ENCODE measurements at places on chromosomes 4 and X.
A peak's percentile ranks its signal among the peaks of the same experiment; 100 is the strongest.

GRCh38 chr4:825971-826330, at the start of gene CPLX1:
Gene CPLX1 (minus strand): TSS chr4:826129. CDS start chr4:824522, 1,607 bp downstream.
- DNase-seq, result peak; percentile 67

GRCh38 chrX:31165241-31166035, 93.6 kb upstream of the FTHL17 start:
- peak; percentile 1 for DNase-seq

DNA sequence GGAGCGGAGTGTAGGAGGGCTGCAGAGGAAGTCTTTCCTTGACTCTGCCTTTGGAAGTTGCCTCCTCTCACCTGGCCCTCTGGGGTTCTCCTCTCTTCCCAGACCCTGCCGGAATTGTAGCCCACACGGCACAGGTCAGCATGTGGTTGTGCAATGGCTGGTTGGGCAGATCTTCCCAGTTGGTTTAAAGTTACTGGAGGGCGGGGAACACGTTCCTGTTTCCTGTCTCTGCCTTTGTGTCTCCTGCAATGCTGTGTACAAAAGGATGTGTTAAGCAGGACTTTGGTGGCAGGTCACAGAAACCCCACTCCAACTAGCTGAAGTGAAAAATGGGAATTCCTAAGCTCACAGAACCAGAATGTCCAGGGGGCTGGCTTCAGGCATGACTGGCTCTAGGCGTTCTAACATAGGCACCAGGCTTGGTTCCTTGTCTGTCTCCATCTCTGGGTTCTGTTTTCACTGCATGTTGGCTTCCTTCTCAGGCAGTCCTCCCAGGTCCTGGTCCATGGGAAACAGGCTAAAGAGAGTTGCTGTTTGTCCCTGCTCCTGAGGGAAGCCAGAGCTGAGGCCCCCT, 19.9 kb downstream of the SORCS2 start:
- DNase-seq, result no peak

- peak; percentile 47 for DNase-seq
Observed at GRCh38 chrX:71081330-71082123, 13.4 kb upstream of the SNX12 start.

DNA sequence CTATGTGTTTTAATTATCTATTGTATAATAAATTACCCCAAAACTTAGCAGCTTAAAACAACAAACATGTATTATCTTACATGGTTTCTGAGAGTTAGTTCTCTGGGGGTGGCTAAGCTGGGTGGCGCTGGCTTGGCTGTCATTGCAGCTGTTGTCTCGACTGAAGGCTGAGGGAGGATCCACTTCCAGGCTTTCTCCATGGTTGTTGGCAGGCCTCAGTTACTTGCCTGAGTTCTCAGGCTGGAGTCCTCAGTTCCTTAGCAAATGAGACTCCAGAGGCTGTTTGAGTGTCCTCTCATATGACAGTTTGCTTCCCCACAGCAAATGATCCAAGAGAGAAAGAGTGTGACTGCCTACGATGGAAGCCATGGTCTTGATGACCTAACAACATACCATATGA, 23.5 kb upstream of the GALNT7 start:
- DNase-seq, result no peak

DNA sequence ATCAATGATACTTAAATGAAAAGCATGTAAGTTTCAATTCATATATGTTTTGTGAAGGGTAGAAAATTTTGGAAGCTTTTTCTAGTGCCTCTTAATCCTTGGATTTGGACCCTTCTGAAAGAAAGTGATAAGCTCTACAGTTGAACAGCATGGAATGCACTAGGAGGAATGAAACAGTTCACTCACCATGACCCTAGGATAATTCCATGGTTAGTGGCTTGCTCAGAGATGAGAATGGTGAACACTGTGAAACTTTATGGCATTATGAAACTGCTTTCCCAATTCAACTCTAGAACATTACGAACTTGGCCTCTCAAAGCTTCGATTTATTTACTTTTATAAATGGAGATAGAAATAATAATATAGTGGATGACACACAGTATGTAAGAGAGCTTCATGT, 88.9 kb upstream of the FAT4 start:
- DNase-seq, result no peak

DNA sequence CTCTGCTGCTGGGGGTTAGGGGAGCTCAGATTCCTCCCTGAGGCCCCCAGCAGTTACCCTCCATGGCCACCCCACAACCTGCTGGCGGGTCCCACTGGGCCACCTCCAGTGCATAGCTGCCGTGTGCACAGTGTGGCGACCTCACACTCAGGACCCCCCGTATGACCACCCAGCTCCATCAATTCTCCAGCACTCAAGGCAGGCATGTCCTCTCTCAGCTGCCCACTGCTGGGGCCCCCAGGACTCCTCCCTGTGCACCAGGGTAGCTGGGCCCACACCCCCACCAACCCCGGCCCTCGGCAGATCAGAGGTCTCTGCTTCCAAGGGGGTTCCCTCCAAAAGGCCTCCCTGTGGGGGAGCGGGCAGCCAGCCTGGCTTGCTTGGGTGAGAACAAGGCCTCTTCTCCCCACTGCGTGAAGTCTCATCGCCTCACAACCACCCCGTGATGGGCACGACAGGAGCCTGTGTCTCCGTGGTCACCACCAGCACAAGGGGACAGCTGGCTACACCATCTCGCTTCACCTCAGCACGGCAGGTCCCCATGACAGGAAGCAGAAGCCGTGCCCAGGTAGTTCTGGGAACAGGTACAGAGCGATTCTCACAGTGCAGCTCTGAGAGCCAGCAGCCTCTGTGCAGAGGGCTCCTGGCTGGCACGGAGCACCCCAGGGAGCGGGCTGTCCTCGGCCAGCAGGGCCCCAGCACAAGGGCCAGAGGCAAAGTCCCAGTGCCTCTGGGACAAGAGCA, 4.6 kb upstream of the HAUS3 start:
- no peak for DNase-seq

- peak; percentile 10 for DNase-seq
Observed at GRCh38 chr4:112942077-112942476, 107.4 kb upstream of the ANK2 start.

DNA sequence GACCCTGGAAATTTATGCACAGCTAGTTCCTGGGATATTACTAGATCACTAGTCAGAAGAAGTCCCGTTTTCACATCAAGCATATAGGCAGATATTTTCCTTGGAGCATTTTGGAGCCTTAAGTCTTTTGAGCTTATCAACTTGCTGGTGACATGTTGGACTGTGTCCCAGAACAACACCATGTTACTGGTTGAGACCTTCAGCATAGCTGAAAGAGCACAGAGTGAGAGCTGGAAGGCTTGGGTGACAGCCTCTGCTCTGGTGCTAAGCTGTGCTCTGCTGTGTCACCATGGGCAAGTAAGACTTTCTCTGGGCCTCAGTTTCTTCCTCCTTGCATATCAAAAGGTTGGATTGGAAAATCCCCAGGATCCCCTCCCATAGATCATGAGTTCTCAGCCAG, 116.6 kb upstream of the FRMPD4 start:
- DNase-seq, result no peak
